H1 (cell line): ENCODE measurements at places on chromosomes 5 and 9.

DNA sequence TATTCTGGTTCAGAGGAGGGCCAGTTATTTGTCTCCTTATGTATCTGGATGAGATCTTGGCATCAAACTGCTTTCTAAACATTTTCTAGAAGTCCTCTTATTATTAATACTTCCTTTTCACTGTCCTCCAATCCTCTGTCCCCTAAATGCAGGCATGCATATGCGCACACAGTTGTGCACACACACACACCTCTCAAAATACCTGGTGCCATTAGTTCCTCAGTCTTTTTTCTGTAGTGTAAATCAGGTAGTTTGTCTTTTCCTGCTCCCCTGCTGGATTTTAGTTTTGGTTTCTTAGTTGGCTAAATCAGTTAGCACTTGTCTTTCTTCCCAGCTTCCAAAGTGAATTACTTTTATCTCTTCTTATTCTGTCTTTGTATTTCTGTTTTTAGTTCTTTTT is 55.8 kb upstream of the LRRC70 start:
- DNase-seq = no peak

- DNase-seq = no peak
Observed at GRCh38 chr5:173655196-173655797, 38.8 kb upstream of the BOD1 start.

DNA sequence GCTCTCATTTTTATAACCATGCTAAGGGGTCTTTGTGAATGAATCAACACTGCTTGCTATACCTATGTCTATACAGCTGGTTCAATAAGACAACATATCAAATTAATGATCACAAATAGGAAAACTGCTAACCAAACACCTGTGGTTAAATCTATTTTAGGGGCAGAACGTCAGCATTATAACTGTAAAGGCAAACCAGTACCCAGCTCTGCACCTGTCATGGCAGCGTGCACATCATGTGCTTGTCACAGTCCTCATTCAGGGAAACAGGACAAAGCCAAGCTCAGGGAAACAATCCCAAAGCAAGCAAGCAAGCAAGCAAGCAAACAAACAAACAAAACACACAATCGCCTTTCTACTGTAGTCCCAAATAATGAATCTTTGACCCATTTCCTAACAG is 277.7 kb upstream of the DAP start:
- no peak for DNase-seq

- DNase-seq = no peak
Observed at GRCh38 chr5:12985142-12985541, 959.3 kb downstream of the DNAH5 start.
